ENCODE measurements at places on chromosomes 11 and 22.

DNA sequence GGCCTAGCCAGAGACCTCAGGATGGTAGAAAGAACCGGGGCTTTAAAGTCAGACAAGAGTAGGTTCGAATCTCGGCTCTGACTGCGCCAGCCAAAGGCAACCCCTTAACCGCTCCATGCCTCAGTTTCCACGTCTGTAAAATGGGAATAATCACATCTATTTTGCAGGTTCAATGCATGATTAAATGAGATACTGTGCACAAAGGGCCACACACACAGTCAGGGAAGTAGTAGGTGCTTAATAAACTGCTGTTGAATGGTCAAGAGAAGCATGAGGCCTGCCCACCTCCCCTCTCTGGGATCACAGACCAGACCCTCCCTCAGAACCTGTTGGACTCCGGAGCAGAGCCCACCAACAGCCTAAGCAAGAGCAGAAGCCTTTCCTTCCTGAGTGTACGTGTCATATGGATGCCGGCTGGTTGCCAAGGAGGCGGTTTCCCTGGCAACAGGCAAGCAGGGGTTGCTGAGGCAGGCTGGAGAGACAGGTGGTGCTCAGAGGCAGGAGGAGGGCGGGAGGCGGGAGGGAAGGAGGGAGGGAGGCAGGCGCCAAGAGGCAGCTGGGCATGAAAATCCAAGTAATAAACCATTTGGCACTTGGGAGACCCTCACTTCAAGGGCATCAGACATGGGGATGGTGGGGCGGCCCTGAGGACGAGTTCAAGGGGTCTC lies 43.9 kb downstream of the NFAM1 start:
- DNase-seq: no peak

DNA sequence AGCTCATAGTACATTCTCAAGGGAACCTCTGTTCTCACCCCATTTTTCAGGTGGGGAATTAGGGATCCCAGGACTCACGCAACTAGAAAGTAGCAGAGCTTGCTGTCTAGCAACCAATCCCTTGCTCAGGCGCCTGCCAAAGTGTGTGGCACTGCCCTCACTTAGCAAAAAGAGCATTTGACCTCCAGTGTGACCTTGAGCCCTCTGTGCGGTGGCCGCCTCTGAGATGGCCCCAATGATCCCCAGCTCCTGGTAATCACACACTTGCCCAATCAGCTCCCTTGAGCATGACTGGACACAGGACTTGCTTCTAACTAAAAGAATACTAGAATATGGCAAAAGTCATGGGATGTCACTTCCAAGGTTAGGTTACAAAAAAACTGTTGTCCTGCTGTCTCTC lies 2.6 kb upstream of the LGALS2 start:
- DNase-seq: no peak

- DNase-seq: no peak
These were observed 19.0 kb downstream of the CHST1 start for GRCh38 chr11:45646275-45646927.

GRCh38 chr11:88480223-88480622 lies 142.7 kb upstream of the CTSC start:
- DNase-seq: no peak

DNA sequence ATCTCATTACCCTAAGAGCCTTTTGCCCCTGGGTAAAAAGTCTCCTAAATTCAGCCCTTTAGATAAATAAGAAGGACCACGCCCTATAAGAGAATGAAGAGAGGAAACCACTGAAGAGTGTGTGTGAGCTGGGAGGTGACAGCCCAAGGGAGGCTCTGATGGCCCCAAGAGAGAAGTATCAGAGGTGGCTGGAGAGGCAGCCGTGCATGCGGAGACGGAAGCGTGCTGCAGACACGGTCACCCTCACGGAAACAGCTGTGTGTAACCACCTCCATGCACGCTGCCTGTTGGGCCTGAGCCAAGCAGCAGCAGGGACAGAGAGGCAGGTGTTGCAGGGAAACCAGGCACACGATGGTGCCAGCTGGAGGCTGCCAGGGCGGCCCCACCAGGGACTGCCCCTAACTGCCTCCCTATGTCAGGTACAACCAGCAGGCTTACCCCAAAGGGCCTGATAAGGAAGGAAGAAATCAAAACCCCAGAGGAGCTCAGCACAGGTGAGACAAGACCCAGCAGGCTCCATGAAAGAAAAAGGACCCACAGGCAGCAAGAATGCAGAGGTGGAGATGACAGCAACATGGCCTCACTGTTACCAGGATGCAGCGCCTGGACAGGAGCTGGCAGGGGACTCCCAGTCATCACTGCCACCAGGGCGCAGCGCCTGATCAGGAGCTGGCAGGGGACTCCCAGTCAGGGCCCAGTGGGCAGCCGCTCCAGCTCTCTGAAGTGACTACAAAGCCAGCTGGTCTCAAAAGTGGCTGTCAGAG lies 7.8 kb downstream of the LARGE2 start:
- no peak for DNase-seq

DNA sequence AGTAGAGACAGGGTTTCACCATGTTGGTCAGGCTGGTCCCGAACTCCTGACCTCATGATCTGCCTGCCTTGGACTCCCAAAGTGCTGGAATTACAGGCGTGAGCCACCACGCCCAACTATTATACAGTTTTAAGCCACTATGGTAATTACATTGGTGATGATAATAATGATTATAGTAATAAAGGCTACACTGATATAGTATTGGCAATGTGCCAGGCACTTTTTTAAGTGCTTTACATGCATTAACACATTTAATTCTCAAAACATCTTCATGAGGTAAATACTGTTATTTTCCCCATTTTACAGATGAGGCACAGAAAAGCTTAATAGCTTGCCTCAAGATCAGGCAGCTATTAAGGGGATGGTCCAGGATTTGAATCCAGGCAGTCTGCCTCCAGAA lies 222.5 kb downstream of the SOX6 start:
- DNase-seq: no peak

DNA sequence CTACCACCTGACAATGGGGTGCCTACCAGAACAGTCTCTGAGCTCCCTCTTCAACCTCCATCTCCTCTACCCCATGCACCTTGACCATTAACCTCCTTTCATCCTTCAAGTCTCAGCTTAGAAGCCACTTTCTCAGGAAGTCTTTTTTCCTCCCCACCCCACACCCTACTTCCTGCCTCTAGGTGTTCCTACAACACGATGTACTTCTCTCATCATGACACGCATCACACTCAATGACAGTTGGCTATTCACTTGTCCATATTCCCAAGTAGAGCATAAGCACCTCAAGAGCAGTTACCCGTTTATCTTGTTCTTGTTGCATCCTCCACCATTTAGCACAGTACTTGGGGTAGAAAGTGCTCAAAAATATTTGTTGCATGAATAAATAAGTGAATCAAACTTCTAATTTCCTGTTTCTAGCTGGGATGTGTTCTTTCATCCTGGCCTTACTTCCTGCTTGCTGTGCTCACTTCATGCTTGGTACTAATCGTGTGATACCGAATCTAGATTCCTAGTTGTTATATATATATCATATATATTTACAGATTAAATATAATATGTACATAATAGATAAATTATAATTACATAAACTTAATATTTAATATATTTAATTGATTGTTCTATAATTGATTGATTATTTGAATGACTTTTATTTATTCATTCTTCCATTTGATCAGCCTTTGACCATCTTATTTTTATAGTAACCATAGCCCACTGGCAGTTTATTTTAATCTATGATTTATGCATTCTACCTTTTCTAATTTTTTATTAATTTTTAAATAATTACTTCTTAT lies 177.5 kb upstream of the TMEM45B start:
- no peak for DNase-seq

- no peak for DNase-seq
These were observed 20.6 kb downstream of the SLC5A1 start for GRCh38 chr22:32063701-32064100.

- DNase-seq: no peak
These were observed 17.1 kb upstream of the MED17 start for GRCh38 chr11:93767018-93767417.

DNA sequence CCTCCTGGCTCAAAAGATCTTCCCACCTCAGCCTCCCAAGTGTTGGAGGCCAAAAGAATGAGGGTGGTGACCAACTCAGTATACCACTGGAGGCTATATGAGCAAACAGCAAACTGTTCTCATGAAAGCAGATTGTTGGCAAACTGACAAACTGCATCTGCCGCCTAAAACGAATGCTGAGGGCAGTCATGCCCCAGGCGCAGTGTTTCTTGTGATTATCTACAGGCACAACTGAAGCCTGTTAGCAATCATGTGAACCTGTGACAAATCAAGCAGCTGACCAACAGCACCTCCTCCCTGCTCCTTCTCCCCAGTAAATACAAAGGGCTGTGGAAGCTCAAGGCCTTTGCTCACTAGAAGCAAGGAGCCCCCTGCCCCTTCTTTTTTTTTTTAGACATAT lies 47.8 kb downstream of the BTBD10 start:
- DNase-seq: no peak

DNA sequence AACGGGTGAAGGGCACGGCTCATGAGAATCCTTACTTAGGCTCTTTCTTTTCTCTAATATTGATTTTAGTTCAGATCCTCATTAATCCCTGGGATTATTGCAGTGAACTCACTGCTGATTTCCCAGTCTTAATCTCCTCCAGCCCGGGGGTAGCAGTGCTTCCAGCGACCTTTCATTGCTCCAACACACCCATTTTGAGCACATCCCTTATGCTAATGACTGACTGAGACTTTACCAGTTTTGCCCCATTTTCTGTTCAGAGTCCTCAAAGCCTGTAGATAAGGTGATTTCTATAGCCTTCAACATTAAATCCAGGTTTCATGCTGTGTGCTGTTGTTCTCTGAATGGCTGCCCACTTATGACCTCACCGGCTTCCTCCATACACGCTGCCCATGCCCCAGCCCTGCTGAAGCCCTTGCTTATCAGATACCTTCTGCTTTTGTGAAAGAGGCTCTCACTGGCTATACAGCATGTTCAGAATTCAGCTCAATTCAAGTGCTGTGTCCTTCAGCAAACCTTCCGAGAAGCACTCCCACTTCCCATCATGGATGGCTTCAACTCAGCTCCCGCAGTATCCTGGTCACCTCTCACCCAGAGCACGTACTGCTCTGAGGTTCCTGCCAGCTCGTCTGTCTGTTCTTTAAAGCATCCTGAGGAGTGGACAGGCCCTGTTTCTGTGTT lies 49.0 kb downstream of the PPFIA1 start:
- no peak for DNase-seq

DNA sequence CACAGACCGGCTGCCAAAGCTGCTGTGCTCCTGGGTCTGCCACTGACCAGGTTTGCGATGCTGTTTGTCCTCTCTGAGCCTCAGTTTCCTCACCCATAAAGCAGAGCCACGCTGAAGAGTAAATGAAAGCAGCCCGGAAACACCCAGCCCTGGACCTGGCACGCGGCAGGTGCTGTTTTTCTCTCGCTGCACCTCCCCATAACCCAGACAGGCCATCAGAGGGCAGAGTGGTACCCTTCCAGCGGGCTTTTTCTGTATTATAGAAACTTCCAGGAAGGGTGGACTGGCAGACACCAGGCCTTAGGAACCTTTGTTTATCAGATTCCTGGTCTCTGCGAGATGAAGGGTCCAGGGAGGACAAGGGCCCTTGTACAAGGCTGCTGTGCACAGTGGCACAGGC lies 17.9 kb upstream of the FGF19 start:
- no peak for DNase-seq

GRCh38 chr11:7667460-7667859 lies 5.8 kb downstream of the CYB5R2 start:
- DNase-seq: no peak

DNA sequence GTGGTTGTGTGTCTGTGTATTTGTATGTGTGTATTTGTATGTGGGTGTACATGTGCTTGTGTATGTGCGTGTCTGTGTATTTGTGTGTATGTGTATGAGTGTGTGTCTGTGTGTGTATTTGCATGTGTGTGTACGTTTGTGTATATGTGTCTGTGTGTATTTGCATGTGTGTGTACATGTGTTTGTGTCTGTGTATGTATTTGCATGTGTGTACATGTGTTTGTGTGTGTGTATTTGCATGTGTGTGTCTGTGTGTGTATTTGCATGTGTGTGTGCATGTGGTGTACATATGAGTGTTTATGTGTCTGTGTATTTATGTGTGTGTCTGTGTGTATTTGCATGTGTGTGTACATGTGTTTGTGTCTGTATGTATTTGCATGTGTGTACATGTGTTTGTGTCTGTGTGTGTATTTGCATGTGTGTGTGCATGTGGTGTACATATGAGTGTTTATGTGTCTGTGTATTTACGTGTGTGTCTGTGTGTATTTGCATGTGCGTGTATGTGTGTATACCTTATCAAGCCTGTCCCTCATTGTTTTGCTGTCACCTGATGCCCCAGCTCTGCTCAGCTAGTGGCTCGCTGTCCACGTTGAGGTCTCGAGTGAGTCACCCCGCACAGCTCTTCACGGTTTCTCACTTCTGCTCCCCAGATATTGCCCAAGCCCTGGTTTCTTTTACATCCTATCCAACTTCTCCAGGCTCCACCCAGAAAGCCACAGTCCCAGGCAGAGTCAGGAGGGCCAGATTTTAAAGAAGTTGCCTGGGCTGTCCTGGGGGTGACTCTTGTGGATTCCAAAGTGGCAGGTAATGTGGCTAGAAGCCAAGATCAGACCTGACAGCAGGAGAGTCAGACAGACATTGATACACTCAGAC lies 15.2 kb downstream of the MB start:
- no peak for DNase-seq

- no peak for DNase-seq
These were observed 194.3 kb downstream of the CEP164 start for GRCh38 chr11:117521974-117522373.
